ENCODE measurements at places on chromosomes 2 and 18. TPM values are rescaled to one million over a fixed set of nuclear protein-coding genes. Genes with fewer than 3 reads are reported as not detected.

TLX2 gene
- total RNA-seq, result 0.46 TPM

TNFRSF11A gene
- 0.06 TPM for total RNA-seq

ANKRD62 gene
- not detected for total RNA-seq

ESPNL gene
- total RNA-seq, result 14.2 TPM

DNA sequence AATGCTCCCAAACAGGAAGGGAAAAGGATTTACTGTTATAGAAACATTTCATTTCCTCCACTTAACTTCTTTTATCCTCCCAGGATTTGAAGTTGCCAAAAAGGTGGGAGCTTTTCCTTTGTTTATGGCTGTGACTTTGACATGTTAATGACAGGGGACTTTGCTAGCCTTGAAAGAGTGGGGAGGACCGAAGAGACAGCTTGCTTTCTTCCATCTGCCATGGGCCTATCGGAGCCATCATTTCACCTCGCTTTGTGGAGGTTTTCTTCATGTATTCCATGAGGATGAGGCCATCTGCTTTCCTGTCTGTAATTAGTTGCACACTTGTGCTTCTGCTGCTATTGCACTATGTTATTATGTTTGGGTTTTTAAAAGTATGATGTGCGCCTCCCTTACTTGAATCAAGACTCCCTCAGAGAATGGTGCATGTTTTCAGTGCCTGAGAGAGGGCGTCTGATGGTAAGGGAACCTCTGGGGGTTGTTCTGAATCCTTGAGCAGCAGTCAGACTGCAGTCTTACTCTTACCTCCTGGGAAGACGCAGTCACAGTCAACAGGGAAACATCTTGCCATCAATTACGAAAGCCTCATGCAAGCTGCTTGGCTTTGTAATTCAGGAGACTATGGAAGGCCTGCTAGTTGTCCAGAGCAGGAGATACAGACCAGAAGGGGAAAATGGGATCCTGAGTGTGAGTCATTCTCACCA lies 173.3 kb upstream of the MGAT5 start:
- no peak for DNase-seq

GRCh38 chr2:237876532-237876931 lies 17.1 kb downstream of the RAMP1 start:
- no peak for DNase-seq

DNA sequence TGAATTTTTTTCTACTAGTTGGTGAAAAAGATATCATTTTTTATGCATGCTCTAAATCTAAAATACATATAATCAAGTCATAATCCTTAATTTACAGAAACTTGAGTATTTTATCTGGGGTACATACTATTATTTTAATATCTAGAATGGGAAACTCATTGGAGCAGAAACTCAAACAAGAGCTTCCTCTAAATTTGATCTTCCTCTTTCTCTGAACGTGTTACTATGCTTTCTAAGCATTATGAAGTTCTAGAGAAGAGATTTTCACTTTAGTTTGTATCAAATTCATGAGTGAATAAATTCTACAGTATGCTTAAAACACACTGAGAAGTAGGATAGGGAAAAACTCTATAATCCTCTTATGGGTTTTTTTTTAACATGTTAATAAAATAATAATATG lies 20.6 kb upstream of the SLC38A11 start:
- no peak for DNase-seq

GRCh38 chr2:37610638-37611289 lies 60.7 kb downstream of the CDC42EP3 start:
- DNase-seq, result no peak

DNA sequence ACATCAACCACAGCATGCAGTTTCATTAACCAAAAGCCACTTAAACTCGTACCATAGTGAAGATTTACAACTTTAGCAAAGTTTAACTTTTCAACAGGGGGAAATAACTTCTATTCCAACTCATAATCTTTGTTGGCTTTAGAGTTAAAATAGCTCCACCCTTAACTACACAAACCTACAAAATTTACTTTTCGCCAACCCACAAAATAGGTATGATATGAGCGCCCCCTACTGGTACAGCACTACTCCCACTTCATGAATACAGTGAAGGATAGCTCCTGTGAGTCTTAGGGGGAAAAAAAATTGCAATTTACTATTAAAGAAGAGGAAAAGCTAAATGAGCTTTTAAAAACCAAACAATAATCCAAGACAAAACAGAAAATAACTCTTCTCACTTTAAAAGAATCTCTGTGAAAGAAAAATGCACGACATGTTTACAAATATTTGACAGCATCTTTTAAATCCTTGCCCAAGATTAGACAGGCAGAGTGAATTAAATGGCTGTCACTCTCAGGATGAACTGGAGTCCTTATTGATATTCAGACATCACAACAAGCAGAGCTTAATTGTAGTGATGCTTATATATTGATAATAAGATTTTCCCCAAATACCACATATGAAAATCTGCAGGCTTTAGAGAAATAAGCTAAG lies 32.2 kb downstream of the TMEFF2 start:
- DNase-seq, result peak; percentile 84

DNA sequence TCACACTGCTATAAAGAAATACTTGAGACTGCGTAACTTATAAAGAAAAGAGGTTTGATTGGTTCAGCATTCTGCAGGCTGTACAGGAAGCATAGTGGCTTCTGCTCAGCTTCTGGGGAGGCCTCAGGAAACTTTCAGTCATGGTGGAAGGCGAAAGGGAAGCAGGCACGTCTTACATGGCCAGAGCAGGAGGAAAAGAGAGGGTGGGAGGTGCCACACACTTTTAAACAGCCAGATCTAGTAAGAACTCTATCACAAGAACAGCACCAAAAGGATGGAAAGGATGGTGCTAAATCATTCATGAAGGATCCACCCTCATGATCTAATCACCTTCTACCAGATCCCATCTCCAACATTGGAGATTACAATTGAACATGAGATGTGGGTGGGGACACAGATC lies 145.5 kb upstream of the OSR1 start:
- no peak for DNase-seq

- DNase-seq, result no peak
Measured at GRCh38 chr2:33978471-33978870, 379.4 kb upstream of the FAM98A start.

DNA sequence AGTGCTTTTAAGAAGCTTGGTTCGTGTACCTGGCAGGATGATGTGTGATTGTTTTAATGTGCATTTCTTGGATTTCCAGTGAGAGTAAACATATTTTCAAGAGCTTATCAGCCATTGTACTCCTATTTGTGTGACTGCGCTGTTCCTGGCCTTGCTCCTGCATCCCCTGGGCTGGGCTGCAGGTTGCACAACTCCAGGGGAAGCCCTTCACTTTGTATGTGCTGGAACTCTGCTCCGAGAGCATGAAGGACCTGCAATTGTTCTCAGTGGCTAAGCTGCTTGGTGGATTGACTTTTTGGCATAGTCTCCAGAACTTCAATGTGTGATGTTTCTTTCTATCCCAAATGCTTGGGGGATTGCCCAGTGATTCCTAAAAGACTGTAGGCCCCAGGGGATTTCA lies 18.8 kb downstream of the ATP6V1C2 start:
- no peak for DNase-seq

GRCh38 chr18:34710458-34710914 lies 388 bp downstream of the DTNA start:
- no peak for DNase-seq

DNA sequence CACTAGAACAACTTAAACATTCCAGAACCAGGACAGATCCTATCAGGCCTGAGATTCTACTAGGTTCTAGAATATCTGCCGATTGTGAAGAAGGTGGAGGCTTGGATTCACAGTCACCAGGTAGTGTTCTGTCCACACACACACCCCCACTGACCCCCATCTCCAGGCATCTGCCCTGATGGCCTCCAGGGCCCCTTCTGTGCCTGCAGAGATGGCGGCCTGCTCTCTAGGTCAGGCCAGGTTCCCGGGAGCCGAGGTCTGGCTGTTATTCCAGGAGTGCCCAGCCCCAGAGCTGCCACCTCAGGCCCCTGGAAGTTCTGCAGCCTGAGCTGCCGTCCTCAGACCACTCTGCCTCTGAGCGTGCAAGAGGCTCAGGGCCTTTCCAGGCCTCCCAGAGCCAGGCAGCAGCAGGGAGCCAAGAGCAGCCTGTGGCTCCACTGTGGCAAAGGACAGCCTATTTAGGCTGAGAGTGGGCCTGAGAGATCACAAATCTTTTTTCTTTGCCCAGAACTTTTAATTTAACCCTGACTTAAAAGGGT lies 96.2 kb upstream of the ASAP2 start:
- no peak for DNase-seq

DNA sequence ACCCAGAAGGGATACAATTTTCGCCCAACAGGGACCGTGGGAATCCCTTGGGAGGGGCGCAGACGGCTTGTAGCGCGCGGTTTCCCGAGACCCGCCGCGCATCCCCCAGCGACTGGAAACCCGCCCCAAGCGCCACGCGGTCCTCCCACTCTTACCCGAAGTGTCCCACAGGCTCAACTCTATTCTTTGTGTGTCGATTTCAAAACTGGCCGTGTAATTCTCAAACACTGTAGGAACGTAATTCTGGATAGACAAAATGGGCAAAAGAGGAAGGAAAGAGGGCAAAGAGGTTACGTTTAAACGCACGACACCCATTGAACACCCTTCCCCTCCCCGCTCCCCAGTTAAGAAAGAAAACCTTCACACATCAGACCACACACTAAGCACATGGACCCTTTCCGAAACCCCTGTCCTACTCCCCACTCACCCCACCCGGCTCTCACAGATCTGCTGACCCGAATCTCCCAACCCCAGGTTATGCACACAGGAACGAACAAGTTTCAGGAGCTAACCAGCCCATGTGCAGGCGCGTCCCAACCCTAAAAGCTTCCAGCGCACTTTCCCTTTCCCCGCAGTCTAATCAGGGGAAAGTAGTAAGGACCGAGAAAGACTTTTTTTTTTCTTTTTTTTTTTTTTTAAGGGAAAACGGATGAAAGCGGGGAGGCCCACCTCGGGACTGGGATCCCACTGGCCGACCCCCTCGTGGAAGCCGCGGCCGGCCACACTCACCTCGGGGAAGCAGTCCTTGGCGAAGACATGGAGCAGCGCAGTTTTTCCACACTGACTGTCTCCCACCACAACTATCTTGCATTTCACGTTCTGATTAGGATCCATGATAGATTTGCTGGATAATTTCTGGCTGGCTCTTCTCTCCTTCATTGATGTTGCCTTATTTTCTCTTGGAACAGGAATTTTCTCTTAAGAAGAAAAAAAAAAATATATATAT lies 655 bp downstream of the RND3 start:
- peak; percentile 53 for DNase-seq

All from LHCN-M2 (cell line).